ENCODE measurements at places on chromosomes 3 and 15.
A peak's percentile ranks its signal among the peaks of the same experiment; 100 is the strongest.

DNA sequence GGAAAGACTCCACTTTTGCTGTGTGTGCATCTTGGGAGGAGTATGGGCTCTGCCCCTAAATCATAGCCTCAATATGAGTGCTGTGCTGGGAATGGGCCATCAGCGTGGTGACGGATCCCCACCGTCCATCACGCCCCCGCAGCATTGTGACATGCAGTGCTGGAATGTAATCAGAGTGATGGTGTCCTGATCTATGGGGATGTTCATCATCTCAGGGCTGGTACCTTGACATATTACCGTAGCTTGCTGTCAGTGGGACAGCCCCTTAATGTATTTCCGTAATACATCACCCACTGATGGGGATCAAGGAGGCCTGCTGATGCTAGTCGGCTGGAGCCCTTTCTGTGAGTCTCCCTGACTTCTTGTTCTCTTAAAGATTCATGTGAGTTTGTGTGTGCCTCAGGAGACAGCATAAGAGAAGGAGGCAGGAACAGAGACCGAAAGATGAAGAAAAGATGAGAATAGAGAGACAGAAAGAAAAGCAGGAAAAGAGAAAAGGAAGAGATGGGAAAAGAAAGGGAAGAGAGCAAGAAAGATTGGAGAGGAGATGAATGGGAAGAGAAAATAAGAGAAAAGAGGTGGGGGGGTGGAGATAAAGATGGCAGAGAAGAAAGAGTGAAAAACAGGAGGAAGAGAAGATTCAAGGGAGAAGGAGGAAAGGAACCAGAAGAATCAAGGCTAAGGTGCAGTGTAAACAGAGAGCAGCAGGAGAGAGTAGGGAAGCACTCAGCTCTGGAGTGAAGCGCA is 183.7 kb downstream of the RPLP1 start:
- no peak for DNase-seq

- DNase-seq: no peak
Observed at GRCh38 chr15:87931584-87931983, 325.0 kb downstream of the NTRK3 start.

GRCh38 chr3:184864000-184864399 is 52.0 kb downstream of the VPS8 start:
- no peak for DNase-seq

DNA sequence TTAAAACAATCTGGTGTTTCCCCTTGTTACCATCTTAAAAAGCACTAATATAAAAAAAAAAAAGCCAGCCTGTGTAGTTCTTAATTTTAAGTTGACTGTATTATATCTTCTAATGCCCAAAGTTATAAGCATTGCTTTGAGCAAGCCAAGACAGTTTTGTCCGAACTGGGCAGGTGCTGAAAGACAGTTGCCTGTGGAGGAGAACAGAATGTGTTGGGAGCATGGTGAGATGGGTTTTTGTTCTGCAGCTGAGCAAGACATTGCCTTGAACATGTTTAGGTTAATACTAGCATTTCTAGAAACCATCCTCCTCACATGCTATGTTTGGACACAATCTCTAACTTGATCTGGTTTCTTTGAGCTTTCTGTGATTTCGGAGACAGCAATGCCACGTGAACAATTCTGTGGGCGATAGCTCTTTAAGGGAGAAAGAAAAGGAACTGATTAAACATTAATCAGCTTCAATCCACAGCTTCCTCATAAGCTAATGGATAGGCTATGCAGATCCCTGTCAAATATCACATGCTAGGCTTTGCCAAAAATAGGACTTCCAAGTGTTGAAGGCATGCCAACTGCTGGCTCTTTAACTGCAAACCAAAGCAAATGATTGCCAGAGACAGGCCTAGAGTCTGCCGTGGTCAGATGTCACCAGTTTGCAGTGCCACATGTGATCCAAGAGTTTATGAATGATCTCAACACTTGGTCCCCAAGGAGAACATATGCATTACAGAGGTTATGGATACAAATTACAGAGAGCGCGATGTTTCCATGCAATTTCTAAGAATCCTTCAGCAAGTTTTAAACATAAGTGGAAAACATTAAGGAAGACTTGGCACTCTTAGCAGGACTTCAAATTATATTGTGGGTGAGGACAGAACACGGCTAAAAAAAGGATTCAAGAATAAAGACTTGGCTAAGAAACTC is 428.1 kb downstream of the ROBO2 start:
- DNase-seq: no peak

GRCh38 chr3:122257644-122258364 is 67.2 kb upstream of the CSTA start:
- no peak for DNase-seq

DNA sequence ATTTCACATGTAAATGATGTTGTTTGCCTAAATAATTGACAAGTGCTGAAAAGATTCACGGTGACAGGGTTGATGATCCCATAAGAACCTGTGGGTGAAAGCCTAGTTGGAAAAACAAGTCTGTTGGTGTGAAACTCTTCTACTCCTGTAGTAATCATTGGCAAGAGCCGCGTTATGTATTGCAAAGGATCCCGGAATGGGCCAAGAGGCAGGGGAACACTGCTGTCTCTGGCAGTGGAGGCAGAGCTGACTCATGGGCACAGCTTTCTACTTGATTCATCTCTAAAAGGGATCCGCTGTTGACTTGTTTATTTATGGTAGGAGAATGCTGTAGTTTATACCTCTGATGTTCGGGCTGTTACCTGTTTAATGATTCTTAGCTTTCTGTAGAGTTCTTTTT is 63.1 kb downstream of the MAP6D1 start:
- DNase-seq: no peak

DNA sequence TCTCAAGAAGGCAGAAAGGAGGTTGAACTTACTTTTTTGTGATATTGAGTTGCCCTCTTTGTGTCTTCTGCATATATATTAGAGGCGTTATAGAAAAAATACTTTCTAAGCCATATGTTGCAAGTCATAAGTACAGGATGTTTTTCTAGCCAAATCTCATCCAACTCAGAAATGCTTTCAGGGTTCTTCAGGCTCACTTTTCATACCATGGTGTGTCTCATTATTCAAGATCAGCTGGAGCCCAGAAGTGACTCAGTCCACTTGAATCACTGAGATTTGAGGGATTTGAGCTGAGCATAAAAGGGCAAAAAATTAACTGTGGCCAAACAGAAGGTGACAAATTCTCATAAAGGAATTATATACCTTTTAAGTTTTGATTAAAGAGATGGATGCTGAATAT is 157.3 kb downstream of the WNT5A start:
- DNase-seq: peak; percentile 16

DNA sequence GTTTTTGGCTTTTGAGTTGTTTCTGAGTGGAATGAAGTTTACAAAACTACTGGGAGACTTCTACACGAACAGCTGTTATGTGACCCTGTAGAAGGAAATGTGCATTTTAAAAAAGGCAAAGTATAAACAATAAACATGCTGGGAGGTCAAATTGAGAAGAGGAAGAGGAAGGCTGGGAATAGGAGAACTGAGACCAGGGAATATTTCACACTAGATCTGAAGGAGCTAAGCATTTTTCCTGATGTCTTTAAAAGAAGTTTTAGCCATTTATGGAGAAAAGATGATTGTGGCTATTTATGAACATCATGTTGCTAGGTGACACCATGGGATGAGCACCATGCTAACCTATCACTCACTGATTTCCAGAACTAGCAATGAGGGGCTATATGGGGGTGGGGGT is 76.3 kb upstream of the FAM98B start:
- DNase-seq: no peak

GRCh38 chr3:188948281-188948996 is 223.3 kb upstream of the TPRG1 start:
- peak; percentile 68 for DNase-seq

DNA sequence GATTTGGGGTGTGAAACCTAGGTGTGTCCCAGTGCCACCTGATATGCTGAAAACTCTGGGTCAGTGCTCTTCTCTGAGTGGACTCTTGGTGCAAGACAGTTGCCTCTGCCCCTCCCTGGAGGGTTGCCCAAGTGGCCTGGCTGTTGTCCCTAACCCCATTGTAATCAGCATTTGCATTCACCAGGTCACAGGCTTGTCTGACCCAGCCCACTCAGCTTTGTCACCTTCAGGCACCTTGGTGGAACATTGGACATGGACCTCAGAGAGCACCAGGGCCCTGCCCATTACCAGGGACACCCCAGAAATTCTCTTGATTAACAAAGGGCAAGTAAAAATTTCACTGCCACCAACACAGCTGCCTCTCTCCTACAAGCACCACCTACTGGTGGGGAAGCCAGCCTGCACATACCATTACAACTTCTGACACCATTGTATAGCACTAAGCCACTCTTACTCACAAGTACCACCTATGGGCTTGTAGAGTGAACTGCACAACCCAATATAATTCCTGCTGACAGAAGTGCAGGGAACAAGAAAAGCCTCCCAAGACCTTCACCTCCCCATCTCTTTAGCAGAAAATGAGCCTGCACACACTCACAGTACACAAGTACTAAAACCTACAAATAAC is 324.6 kb downstream of the EPHA6 start:
- no peak for DNase-seq

DNA sequence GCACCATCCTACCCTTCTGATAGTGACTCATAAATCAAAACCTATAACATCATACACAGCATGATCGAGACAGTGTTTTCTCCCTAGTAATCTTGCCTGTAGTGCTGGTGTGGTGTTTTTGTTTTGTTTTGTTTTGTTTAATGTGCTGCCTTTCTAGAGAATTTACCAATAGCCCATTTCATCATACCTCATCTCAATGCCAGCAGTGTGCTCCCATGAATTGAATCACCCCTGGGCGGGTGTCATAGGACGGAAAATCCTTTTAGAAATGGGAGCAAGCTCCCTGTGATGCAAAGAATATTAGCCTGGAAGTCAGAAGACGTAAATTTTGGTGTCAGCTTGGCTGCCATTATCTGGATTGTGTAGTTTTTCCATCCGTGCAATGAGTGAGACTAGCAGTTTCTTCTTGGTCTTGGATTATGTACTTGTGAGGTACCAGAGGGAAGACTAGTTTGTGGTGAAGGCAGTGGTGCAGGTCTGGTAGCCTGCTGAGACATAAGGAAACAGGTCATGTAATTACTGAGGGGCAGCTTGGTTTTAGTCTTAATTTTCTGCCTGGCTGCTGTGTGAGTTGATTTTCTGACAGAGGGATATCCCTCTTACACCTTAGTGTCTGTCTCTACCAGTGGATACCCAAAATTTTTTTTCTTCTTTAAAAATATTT is 29.9 kb downstream of the IGSF10 start:
- DNase-seq: no peak

DNA sequence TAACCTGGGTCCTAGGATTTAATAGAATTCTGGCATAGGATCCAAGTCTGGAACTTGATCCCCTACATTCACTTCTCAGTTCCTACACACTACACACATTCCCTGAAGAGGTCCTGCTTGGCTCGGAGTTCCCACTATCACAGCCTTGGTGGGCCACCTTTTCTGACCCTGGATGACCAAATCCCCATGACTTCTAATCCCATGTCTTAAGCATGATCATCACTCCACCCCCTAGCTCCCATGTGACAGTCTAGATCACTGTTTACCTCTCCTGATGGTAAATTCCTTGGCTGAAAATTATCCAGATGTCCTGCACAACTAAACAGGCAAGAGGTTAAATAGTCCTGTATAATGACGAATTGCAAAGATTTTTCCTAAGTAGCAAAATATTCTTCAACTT is 40.3 kb downstream of the DUT start:
- no peak for DNase-seq

DNA sequence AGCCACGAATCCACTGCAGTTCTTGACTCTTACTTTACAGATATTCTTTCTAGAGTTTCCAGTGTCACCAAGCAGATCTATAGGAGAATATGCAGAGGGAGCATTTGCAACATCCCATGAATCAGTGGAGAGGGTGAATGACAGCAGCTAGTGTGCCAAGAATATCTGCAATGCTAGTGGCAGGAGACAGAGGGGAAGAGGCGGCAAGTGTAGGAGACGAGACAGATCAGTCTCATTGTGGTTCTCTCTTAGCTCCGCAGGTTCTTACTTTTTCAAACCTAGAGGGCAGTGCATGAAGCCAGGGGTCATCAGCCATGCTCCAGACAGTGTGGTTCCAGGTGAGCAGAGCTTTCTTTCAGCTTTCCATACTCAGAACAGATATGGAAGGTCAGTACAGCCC is 744 bp downstream of the ZNF619 start:
- DNase-seq: peak; percentile 18

DNA sequence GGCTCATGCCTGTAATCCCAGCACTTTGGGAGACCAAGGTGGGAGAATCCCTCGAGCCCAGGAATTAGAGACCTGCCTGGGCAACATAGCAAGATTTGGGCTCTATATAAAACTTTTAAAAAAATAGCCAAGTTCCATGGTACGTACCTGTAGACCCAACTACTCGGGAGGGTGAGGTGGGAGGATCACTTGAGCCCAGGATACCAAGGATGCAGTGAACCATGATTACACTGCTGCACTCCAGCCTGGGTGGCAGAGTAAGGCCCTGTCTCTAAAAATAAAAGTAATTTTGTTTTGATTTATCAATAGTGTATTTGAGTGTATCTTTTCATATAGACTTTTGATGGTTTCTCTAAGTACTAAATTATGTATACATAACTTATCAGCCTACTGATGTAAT is 63.1 kb downstream of the LSM3 start:
- no peak for DNase-seq

- no peak for DNase-seq
Observed at GRCh38 chr3:143352850-143353550, 233.4 kb downstream of the CHST2 start.

DNA sequence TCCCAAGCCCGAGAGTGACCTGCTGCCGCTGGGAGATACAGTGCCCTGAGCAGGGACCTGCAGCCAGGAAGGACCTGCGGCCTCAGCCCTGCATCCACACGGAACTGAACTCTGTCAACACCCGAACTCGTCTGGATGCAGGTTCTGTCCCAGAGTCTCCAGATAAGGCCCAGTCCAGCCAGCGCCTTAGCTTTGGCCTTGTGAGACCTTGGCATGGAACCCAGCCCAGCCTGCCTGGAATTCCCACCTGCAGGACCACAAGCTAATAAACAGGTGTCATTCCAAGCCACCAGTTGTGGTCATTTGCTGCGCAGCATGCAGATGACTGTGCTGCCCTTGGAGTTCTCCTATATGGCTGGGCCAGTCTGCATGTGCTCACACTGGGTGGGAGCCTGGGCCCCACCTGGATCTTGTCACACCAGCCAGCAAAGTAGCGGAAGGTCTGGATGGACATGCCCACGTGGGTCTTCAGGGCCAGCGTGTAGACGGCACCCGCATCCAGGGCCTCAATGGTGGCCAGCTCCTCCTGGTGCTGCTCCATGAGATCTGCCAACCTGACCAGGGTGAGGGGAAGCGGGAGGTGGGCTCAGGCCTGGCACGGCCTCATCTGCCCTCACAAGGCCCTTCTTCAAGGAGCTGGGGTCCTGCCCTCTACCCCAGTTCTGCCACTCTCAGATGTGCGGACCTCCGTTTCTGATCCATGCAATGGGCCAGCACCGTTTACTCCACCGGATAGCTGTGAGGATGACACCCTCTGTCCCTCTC is 47.2 kb upstream of the SLC41A3 start:
- DNase-seq: no peak

- DNase-seq: no peak
Observed at GRCh38 chr15:93029836-93030429, 59.1 kb downstream of the RGMA start.

All from urothelium cell line (cell line).